ENCODE measurements at places on chromosomes 4 and X.

- no peak for DNase-seq
These were observed 21.0 kb downstream of the PDK3 start for GRCh38 chrX:24485976-24486680.

DNA sequence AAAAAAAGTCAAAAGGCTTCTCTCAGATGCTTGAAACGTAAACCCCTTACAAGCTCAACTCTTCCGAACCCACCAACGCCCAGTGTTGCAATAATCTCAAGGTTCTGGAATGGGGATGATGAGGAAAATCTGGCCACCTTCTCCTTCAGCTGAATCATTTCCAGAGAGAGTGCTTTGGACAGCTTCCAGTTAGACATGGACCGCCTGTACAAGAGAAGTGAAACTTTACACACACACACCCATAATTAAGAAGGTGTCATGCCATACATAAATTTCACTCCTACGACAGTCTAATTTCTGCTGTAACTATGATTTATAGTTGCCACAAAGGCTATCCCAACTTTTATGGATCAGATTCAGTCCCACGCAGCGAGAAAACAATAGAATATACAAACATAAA, 72.3 kb downstream of the PRKG2 start:
- DNase-seq = no peak

DNA sequence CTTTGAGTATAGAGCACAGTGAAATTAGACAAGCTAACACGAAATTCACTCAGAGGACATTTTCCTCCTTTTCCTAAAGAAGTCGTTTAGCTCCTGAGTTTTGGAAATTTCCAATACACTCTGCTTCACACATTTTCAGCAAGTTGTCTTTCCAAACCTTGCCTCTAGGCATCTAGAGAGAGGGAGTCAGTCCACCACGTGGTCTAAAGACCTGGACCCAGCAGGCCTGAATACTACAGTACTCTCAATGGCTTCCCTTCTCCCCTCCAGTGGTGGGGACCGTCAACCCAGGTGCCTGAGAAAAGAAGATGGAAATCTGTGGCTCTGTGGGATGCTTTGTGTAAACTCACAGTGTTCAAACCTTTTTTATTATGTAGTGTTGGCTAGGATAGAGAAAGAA, 13.9 kb upstream of the SCML2 start:
- no peak for DNase-seq

- DNase-seq = no peak
These were observed 247.9 kb downstream of the CCSER1 start for GRCh38 chr4:90375081-90375480.

DNA sequence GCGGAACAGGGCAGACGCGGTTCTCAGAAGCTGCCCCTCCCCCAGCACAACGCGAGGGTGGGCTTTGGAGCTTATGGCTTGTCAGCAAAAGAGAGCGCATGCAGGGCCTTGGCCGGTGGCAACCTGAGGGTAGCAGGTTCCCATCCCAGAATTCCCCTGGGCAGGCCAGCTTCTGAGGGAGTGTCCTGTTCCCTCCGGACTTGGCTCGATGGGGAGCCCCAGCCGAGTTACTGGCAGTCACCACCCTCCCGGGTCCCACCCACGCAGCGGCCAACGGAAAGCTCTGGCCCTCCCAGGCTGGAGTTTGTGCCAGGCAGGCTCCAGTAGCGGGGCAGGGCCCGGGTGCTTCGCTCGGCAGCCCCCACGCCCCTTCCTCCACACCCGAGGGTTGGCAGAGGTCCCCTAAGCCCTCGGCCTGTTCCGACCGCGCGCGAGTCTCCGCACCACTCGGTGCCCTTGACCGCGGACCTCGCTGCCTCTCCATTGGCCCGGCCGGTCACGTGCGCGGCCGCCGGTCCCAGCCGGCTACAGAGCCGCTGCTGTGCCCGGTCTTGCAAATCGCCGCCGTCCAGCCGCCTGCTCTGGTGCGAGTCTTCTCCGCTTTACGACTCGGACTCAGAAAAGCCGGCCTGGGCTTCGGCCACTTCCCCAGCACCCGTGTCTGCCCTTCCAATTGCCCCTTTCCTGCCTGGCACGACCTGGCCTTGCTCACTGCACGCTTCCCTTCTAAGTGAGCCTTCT, 20.9 kb upstream of the MTM1 start:
- DNase-seq = peak; percentile 88

DNA sequence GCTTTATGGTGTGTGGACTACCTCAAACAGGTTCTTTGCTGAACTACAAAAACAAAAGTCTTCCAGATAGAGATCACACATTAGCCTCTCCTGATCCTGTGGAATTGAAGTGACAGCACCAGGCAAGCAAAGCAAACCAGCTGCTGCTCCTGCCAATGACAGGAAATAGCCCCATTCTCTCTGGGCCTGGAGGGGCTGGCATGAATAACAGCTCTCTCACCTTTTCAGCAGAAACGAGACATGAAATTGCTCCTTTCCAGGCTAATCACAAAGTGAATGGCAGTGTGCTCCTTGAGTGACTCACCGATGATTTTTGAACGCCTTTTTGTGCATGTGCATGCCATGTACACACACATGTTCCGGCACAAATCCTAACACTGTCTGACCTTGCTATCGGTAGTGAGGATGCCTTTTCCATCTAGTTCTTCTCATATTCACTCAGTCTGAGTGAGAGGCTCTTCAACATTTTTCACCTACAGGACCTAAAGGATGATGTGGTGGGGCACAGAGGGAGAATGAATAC, 24.4 kb downstream of the MFAP3L start:
- DNase-seq = no peak

DNA sequence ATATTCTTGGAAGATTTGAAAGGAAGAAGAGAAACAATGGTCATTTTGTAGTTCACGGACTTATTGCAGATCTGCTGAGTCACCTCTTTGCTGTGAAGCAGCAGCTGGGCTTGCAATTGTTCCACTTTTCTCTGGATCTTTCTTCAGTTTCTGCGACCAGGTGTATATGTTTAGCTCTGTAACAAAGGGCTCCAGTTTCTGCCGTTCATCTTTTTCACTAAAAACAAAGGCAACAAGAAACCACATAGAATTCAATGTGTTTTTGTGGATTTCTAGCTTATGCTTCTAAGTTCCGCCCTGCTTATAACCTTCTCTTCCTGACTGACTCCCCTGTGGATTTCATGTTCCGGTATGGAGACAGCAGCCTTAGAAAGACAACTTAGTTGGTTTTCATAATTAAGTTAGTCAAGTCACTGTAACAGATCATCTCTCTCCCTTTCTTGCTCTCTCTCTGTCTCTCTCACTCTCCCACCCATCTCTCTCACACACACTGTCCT, 121.6 kb upstream of the EPHA5 start:
- no peak for DNase-seq

GRCh38 chr4:107130157-107130556, 94.0 kb upstream of the DKK2 start:
- no peak for DNase-seq

GRCh38 chrX:15143825-15144121, 126.1 kb downstream of the ASB9 start:
- DNase-seq = no peak

DNA sequence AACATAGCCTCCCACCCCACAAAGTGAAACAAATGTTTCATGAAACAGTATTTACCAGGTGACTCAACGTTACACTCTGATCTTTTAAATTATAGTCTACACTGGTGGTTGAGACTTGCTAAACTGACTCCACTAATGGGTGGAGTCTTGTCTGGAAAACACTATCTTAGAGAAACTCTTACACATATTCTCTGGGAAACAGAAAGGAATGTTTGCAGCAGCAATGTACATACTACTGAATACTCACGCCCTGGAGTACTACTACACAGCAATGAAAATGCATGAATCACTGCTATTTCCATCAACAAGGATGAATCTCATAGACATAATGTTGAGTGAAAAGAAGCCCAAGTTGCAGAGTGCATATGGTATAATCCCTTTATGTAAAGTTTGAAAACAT, 208.5 kb upstream of the IGFBP7 start:
- no peak for DNase-seq

DNA sequence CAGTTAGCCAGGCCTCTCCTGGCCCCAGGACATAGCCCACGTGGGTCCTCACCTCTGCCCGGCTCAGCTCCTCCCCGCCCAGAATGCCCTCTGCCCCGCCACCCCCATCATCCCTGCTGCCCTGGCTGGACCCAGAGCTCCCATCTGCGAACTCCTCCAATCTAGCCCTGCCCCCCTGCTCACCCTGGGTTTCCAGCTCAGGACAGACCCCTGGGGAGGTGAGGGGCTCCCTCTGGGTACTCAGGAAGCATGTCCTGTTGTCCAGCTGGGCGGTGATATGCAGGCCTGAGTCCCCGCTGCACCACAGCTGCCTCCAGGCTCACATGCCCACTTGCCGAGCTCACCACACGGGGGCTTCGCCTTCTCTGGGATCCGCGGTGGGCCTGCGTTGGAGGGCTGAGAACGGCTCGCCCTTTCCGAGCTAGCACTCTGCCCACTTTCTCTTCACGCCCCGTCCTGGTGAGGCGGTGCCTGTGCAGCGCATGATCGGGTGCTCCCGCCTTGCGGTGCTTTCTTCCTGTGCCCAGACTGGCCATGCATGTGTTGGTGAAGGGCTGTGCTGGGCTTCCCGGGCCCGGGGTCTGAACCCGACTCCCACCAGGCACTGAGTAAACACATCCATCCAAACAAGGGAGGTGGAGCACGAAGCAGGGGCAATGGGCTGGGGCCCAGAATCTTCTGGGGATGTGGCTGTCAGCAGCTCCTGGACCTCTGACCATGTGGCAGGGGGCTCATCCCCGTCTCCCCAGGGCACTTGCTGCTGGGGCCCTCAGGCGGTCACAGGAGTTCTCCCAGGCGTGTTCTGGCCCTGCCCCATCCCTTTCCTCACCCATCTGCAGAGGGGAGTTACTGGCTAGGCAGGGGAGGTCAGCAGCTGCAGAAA, 74.3 kb downstream of the RGS12 start:
- DNase-seq = peak; percentile 55

- DNase-seq = no peak
These were observed 235.2 kb downstream of the HEPH start for GRCh38 chrX:66399273-66399672.

DNA sequence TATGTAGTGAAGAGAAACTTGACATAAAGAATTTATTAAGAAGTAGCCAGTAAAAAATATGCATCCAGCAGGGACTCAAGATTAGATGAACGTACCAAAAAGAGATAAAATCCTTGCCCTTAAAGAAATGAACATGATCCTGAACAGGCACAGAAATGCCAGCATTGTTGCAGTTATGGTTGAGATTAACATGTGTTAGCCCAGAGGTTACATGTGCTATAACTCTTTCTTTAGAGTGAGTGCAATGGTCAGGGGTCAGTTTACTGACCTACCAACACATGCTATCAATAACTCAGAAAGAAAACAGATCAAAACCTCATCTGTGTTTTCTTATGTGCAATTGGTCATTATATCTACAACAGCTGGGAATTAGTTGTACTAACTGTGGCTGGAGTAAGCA, 166.1 kb upstream of the NDST3 start:
- no peak for DNase-seq

GRCh38 chr4:138252551-138252950, 10.4 kb upstream of the SLC7A11 start:
- DNase-seq = no peak
